Right renal cortex interstitium (tissue), 3 donors: ENCODE measurements at places on chromosomes 16 and 17. TPM values are rescaled to one million over a fixed set of nuclear protein-coding genes. Genes with fewer than 3 reads are reported as not detected.

DNA sequence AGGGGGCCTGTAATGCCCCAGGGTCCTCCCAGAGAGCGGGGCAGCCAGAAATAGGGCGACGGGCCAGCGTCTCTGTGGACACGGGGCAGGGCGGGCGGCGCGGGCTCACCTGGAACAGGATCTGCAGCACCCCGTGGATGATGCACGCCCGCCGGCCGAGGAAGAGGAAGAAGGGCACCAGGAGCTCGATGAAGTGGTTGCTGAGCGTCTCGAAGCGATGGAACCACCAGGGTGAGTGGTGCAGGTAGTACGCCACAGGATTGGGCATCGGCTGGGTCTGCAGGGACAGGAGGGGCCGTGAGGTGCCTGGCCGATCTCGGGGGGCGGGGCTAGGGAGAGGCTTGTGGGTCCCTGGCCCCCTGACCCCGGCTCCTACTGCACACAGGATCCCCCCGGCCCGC lies 78.9 kb upstream of the GNG13 start:
- DNase-seq: no peak

DNA sequence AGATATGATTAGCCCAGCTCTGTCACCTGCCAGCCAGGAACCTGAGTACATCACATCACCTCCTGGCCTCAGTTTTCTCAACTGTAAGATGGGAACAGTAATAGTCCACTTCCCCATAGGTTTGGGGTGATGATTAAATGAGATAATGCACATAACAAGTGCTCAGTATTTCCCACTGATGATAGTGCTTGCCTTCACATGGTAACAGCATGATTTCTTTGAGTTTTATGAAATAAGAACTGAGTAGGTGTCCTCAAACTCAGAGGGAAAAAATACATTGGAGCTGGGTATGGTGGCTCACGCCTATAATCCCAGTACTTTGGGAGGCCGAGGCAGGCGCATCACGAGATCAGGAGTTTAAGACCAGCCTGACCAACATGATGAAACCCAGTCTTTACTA lies 30.1 kb upstream of the SNN start:
- no peak for DNase-seq

DNA sequence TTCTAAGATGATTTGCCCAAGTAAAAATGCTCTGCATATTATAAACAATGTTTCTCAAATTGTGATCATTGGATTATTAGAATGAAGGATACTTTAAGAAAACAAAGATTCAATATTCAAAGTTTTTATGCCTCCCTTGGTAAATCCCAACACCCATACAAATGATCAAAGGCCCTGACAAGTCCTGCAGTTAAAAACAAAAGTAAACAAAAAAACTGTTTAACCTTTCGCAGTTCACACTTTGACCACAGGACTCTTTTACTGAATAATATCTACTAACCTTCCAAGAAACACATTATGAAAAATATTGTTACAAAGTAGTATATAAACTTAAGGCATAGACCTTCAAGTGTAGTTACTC lies 365.9 kb upstream of the ZFHX3 start:
- DNase-seq: no peak

- DNase-seq: no peak
Observed at GRCh38 chr16:10069374-10069773, 112.9 kb downstream of the GRIN2A start.

- DNase-seq: no peak
Observed at GRCh38 chr17:8829036-8829941, 30.1 kb upstream of the MFSD6L start.

DRC3 gene
- 14.5 TPM for polyA plus RNA-seq

- no peak for DNase-seq
Observed at GRCh38 chr17:35167046-35167445, 19.4 kb downstream of the UNC45B start.

TMEM231 gene
- 19.4 TPM for polyA plus RNA-seq

GRCh38 chr17:42103221-42103954 lies 5.1 kb upstream of the ZNF385C start:
- no peak for DNase-seq

- DNase-seq: no peak
Observed at GRCh38 chr17:82388922-82389283, 17.3 kb downstream of the UTS2R start.

DNA sequence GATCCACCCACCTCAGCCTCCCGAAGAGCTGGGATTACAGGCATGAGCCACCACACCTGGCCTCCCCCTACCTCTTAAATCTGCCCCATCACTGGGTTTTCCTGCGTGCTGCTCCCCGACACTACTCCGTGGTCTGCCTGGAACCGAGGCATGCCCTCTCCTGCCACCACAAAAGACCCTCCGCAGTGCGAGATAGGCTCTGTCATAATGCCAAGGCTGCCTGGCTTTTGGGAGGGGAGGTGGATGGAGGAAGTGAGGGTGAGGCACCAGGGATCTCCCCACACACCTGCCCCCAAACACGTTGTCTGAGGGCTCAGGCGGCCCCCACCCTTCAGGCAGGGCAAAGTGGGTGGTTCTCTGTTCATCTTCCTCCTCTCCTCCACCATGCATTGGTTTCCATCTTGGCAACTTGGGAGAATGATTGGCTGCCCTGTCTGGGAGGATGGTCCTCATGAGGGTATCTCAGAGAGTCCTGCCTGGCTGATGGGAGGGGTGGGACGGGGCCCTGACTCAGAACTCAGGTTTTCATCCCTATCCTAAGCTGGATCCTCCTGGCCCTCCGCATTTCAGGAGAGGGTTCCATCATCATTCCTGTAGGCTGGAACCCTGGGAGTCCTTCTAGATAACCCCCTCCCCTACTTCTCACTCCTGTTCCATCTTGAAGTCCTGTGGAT lies 23.2 kb downstream of the IGFBP4 start:
- no peak for DNase-seq

SOX15 gene
- 2.9 TPM for polyA plus RNA-seq

- no peak for DNase-seq
Observed at GRCh38 chr16:87032554-87032953, 284.6 kb downstream of the C16orf95 start.

EVI2A gene
- polyA plus RNA-seq: 2.0 TPM

DNA sequence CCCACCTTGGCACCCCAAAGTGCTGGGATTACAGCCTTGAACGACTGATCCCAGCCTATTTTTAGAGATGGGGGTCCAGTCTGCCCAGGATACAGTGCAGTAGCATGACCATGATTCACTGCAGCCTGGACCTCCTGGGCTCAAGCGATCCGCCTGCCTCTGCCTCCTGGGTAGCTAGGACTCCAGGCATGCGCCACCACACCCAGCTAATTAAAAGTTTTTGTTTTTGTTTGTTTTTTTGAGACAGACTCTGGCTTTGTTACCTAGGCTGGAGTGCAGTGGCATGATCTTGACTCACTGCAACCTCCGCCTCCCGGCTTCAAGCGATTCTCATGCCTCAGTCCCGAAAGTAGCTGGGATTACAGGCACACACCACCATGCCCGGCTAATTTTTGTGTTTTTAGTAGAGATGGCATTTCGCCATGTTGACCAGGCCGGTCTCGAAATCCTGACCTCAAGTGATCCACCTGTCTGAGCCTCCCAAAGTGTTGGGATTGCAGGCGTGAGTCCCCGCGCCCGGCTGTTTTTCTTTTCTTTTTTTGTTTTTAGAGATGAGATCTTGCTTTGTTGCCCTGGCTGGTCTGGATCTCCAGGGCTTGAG lies 2.3 kb upstream of the PAFAH1B1 start:
- no peak for DNase-seq

DNA sequence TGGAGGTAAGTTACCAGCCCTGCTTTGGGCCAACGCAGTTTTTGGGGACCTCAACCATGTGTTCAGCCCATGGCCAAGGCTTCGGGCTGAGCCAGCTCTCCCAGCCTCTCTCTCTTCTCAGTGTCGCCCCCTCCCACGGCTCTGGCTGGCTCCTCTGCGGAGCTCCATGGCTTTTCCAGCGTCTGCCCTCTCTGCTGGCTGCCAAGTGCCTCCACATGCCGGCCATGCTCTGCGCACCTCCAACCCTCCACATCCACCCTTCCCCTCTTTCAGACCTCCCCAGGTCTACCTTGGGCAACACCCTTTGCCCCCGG lies 23.2 kb downstream of the COTL1 start:
- DNase-seq: no peak

KRT39 gene
- not detected for polyA plus RNA-seq

BAIAP2 gene
- 36.6 TPM for polyA plus RNA-seq

- no peak for DNase-seq
Observed at GRCh38 chr16:318628-319027, 33.9 kb downstream of the AXIN1 start.

CD300LB gene
- polyA plus RNA-seq: 0.11 TPM

HS3ST2 gene
- 0.06 TPM for polyA plus RNA-seq

DNA sequence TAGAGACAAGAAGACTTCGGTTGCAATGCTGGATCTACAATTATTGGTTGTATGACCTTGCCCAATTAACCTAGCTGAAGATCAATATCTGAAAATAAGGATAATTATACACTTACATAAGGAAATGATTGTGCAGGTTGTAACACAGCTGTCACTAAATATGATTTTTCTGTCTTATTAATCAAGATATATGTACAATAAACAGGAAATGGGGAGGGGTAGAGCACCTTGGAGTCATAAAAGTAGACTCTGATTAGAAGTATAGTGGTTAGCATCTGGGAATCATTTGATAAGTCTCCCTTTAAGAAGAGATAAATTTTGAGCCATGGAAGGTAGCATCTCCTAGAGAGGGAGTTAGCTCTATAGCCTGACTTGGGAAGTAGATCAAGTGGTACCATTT lies 369.2 kb downstream of the SHISA9 start:
- no peak for DNase-seq

SLC52A1 gene
- 0.15 TPM for polyA plus RNA-seq

- DNase-seq: no peak
Observed at GRCh38 chr17:34163123-34163522, 92.0 kb upstream of the CCL2 start.

- no peak for DNase-seq
Observed at GRCh38 chr17:47692137-47692894, 1.6 kb upstream of the TBKBP1 start.

GRCh38 chr16:67995423-67995822 lies 3.9 kb downstream of the DPEP2 start:
- no peak for DNase-seq

- no peak for DNase-seq
Observed at GRCh38 chr16:71542377-71542776, 16.2 kb downstream of the CHST4 start.

PYDC1 gene
- not detected for polyA plus RNA-seq

- DNase-seq: no peak
Observed at GRCh38 chr17:83053739-83054451, 25.5 kb upstream of the METRNL start.

GRCh38 chr17:40607641-40608040 lies 40.0 kb downstream of the SMARCE1 start:
- no peak for DNase-seq
